Diencephalon (tissue), 1 donor: ENCODE measurements at places on chromosomes 13 and 19. TPM values are rescaled to one million over a fixed set of nuclear protein-coding genes. Genes with fewer than 3 reads are reported as not detected.

Gene ZNF615
- 28.1 TPM for total RNA-seq

Gene CGB1
- total RNA-seq, result not detected

Gene KXD1
- 25.8 TPM for total RNA-seq

Gene OR7G2
- total RNA-seq, result 0.23 TPM

Gene ZNF837
- 1.2 TPM for total RNA-seq

Gene KLK7
- total RNA-seq, result not detected

Gene F10
- 0.69 TPM for total RNA-seq

Gene RASAL3
- 1.2 TPM for total RNA-seq

Gene FBN3
- total RNA-seq, result 22.1 TPM

Gene ZSCAN5C
- total RNA-seq, result not detected

Gene LGALS4
- 0.69 TPM for total RNA-seq
